ENCODE measurements at places on chromosomes 5 and 9. TPM values are rescaled to one million over a fixed set of nuclear protein-coding genes. Genes with fewer than 3 reads are reported as not detected.

DNA sequence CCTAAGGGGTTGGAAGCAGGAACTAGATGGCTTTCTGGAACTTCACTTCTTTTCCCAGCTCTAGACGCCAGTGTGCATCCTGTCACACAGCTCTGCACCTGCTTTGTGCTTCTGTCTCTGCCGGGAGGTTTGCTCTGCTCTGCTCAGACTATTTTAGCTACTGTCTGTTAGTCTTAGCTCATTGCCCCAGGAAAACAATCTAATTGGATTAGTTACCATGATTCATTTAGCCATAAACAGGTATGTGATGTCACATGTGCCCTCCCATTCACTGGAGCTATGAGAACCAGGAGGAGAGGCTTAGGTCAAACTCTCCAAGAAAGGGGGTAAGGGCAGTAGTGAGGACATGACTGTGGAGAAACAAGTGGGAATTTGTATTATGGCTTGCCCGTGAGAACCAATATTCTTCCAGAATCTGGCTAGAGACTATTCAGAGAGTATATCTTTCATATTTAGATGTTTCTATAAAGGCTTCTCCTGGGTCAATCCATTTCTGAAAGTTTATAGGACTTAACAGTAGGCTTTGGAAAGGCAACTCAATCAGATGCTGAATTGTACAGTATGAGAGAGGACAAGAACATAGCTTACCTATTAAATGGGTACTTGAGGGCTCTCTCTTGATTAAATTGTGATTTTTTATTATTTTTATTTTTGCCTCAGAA lies 22.4 kb upstream of the NREP start:
- DNase-seq: no peak

GRCh38 chr5:109944461-109944860 lies 254.7 kb downstream of the MAN2A1 start:
- no peak for DNase-seq

GRCh38 chr5:156913719-156914370 lies 49.2 kb downstream of the TIMD4 start:
- DNase-seq: no peak

GRCh38 chr5:109924237-109925107 lies 234.7 kb downstream of the MAN2A1 start:
- no peak for DNase-seq

- DNase-seq: no peak
These were observed 117.5 kb upstream of the FSTL4 start for GRCh38 chr5:133729800-133730199.

GRCh38 chr9:131727184-131727759 lies 12.6 kb downstream of the RAPGEF1 start:
- no peak for DNase-seq

GRCh38 chr9:135530146-135530545 lies 8.9 kb downstream of the LCN1 start:
- no peak for DNase-seq

GRCh38 chr5:73137563-73138530 lies 17.5 kb downstream of the TMEM171 start:
- no peak for DNase-seq

DNA sequence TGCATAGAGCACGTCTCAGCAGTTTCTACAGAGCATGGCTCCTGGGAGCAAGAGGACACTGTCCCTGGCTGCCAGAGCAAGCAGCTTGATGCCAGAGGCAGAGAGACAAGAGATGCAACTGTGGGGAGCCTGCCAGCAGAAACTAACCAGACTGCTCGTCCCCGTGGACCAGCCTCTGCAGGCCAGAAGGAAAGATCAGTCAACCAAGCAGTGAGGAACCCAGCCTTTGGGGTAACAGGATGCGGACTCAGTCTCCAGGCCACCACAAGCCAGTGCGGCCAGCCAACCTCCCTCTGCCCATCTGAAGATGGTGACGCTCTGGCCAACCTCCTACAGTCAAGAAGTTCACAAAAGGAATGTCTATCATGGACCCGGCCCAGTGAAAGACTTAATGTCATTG lies 3.7 kb downstream of the SURF4 start:
- no peak for DNase-seq

DNA sequence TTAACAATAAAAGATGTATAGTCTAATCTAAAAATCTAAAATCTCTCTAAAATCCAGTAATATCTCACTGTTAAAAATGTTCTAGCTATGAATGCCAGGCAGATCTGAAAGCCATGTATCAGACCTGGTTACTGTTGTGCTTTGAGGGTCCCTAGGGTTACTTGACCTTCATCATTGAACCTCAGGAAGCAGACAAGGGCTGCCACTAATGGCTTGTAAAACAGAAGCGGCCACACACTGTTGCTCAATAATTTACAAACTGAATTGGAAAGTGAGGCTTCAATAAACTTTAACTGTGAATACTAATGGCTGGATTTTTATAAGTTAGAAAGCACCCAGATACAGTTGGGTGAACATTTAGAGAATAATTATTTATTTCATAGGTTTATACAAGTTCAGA lies 198.0 kb upstream of the RPS23 start:
- no peak for DNase-seq

DNA sequence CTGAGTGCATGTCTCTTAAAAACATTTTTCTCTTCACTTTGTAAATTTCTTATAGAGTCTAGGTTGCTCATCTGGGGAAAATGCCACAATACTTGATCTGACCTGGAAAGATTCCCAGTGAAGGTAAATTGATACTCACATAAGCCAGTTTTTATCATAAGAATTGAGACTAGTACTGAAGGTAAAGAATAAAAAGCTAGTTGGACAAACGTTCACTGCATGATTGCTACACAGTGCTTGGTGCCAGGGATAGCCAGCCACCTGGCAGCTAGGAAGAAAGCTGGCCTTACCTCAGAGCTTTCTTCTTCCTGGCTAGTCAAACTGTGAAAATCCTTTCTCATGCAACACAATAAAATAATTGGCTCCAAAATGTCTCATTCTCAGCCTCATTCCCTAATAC lies 77.1 kb downstream of the MUSK start:
- DNase-seq: no peak

- no peak for DNase-seq
These were observed 64.7 kb upstream of the SELENOP start for GRCh38 chr5:42876375-42876844.

GRCh38 chr5:64786372-64786771 lies 17.6 kb downstream of the CWC27 start:
- DNase-seq: no peak

DNA sequence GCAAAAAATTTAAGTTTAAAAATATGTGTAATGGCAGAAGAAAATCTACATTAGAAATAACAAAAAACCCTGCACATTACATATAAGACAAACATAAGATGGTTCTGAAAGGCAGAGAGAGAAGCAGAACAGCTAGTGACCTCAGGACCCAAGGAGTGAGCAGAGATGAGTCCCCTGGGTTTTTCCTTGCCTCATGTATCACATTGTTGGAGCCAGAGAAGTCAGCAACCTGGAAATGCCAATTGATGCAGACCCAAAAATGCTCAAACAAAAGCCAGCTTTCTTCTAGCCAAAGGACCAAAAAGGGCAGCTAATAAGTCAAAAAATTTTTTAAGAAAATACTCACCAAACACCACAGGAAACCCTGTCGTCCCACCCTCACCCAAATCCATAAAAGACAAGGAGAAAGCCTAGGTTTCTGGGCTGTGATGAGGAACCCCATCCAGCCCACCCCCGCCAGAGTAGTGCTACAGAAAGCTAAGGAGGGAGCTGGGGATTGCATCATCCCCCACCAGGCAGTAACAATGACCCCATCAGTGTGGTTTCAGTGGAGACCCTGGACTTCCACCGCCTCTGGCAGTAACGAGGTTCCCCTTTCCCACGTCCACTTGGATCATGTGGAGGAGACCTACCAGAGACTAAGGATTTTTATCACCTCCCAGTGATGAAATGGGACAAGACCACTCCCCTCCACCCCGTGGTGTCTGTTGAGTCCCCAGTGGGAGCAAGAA lies 17.6 kb downstream of the DENND1A start:
- no peak for DNase-seq

DNA sequence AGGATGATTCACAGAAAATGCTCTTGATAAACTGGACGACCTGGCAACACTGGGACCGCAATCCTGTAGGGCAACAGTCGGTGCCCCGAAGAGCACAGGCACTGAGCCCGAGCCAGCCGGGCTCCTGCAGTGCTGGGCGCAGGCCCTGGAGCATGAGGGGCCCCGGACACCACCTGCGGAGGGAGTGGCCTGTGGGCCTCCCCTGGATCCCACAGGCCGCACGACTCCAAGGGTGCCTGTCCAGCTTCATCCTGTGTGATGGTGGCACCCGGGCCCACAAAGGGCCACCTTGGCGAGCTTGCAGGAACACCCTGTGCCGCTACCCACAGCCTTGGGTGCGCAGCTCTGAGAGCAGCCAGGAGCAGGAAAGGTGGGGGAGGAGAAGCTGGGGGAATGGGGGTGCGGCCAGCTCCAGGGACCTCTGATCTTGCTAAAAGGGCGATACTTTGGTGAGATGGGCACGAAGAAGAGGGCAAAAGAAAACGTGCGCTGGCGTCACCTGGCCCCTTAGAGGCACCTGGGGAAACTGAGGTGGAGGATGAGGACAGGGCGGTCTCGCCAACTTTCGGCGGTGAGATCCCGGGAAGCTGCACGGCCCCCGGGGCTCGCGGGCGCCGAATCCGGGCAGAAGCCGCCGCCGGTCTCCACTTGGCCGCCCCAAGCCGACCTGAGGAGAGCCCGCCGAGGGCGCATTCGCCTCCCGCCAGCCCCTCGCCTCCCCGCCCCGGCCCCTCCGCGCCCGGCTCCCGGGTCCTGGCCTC lies 722 bp downstream of the TBC1D9B start:
- no peak for DNase-seq

GRCh38 chr9:114374936-114375335 lies 12.8 kb downstream of the AKNA start:
- no peak for DNase-seq

GRCh38 chr5:142192286-142193113 lies 83.9 kb downstream of the NDFIP1 start:
- no peak for DNase-seq

DNA sequence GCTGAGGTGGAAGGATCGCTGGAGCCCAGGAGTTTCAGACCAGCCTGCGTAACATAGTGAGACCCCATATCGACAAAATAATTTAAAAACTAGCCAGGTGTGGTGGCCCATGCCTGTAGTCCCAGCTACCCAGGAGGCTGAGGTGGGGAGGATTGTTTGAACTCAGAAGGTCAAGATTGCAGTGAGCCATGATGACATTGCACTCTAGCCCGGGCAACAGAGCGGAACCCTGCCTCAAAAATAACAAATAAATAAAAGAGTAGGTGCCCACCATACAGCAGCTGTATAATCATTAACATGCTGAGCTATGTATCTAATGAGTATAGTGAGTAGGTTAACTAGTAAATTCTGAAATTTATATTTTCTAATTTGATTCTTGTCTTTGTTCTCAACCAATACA lies 11.0 kb upstream of the ATP6V0E1 start:
- no peak for DNase-seq

Gene CAVIN4
- polyA plus RNA-seq: 4.4 TPM

Gene CDHR2
- 20.7 TPM for polyA plus RNA-seq

Gene GPX8
- polyA plus RNA-seq: 63.6 TPM

Measured in left renal cortex interstitium (tissue), 4 donors.